ENCODE measurements at places on chromosomes 16 and 17.
A peak's percentile ranks its signal among the peaks of the same experiment; 100 is the strongest.

- peak; percentile 69 for DNase-seq
Measured at GRCh38 chr17:39026980-39027451, 59.8 kb upstream of the FBXO47 start.

DNA sequence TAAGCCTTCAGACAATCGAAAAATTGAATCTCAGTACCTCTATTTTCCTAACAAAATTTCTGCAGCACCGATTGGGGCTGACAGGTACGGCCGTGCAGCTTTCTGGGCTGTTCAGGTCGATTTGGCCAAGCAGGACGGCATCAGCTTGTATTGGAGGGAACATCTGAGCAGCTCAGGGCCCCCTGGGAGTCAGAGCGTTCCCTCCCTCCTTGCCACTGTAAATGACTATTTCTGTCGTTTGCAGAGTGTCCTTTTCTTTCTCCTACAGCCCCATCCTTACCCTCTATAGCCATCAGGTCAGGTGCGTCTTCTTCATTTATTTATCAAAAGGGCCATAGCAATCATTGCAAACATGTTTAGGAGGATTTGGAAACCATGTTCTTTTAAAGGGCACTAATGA, 731.1 kb downstream of the WWOX start:
- no peak for DNase-seq

DNA sequence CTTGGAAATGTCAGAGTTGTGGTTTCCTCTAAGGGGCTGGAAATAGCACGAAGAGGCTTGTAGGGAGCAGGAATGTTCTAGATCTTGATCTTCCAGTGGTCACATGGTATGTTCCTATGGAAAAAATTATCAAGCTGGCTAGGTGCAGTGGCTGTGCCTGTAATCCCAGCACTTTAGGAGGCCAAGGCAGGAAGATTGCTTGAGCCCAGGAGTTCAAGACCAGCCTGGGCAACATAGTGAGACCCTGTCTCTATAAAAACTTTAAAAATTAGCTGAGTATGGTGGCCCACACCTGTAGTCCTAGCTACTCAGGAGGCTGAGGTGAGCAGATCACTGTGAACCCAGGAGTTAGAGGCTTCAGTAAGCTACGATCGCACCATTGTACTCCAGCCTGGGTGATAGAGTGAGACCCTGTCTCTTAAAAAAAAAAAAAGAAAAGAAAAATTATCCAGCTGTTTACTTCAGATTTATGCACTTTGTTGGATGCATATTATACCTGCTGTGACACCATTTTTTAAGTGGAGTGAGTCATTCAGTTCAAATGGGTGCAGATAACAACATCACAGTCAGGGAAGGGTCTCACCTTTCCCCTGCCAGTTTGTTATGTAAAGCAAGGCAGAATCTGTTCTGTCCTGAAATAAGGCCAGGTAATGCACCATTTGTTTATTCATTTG, 65.7 kb upstream of the LYRM9 start:
- no peak for DNase-seq

- no peak for DNase-seq
Measured at GRCh38 chr16:47375423-47375822, 85.4 kb downstream of the ITFG1 start.

DNA sequence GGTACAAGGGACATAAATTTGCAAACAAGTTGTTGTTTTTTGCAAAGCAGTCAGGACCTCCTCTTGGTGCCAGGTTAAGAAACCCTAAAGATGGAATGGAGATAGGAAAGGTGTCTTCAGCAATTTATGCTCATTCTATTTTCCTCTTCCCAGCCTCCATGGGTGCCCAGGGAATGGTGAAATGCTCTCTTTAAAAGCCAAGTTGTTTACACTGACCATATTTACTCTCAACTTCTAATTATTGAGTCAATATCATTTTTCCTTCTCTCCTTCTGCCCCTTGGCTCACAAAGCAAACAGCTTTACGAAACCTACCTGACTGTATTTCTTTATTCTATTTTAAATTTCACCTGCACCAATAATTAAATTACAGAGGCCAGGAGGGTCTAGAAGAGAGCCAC, 138.5 kb upstream of the IRX3 start:
- DNase-seq: no peak

GRCh38 chr16:70428178-70428998, 10.5 kb downstream of the ST3GAL2 start:
- DNase-seq: peak; percentile 88

DNA sequence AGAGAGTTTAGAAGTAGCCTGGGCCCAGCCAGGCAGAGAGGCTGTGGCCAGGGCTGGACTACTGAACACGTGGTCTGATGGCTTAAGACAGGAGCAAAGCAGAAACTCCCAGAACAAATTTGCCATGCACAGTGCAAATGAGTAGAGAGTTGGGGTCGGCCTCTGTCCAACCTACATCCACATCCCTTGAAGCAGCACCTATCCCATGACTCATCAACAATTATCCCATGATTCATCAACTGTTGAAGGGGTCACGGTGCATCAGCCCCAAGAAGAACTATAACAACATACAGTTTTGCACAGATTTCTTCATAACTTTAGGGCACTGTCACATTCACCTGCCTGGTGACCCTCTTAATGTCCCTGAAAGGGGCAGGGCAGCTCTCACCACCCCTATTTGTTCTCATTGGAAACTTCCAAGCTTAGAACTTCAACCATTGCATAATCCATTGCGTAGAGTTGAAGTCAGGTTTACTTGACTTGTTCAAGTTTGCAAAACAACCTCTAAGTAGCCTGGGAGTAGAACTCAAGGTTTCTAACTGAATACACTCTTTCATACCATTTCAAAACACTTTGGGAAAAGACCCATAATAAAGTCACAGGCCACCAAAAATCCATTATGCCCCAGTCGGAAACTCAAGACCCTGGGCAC, 235.2 kb upstream of the CDH5 start:
- no peak for DNase-seq

GRCh38 chr16:57574646-57575467, 32.4 kb downstream of the ADGRG5 start:
- no peak for DNase-seq

- no peak for DNase-seq
Measured at GRCh38 chr16:55577887-55578286, 11.4 kb downstream of the CAPNS2 start.

DNA sequence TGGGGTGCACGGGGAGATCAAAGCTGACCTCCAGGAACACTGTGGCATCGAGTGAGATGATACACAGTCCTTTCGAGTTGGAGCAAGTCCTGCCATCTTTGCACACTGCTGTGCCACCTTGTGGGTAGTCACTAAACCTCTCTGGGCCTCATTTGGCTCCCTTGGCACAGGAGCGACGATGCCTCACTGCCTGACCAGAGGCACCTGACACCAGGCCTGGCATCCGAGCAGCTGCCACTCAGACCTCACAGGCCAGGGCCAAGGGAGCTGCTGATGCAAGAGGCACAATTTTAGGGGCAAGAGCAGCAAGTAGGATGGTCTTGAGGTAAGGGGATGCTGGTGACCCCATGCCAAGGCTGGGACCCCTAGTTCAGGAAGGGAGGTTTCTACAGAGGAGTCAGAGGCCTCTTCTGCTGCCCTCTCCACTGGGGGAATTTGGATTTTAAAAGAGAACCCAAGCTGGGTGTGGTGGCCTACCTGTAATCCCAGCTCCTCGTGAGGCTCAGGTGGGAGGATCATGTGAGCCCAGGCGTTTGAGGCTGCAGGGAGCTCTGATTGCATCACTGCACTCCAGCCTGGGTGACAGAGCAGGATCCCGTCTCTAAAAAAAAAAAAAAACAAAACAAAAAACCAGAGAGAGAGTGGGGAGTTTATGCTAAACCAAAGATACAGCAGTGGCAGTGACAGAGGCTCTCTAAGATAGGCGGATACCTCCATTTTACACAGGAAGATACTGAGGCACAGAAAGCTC, 6.7 kb upstream of the ADGRG1 start:
- DNase-seq: no peak

DNA sequence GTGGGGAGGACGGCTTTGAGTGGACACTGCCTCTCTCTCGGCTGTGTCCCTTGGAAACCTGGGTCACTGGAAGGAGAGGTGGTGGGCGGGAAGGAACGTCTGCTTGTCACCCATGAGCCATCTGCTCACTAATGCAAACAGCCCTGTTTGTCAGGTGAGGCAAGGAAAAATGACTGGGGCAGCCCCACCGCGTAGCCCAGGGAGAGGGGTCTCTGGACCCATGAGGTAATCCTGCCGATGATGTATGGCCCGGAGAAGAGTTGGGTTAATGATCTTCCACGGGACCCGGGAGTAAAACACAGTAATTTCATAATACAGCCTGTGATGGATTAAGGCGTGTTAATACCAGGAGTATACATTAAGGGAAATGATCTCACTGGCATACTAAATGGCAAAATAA, 197.0 kb downstream of the CYLD start:
- DNase-seq: no peak

- no peak for DNase-seq
Measured at GRCh38 chr17:45979137-45979536, 19.9 kb upstream of the STH start.

Data from SHP77 (cell line).